Activated CD4-positive, alpha-beta T cell treated with anti-CD3 and anti-CD28 coated beads, Interleukin-2, amount 50 U/mL, for 4 hours (primary cell): ENCODE measurements at places on chromosomes 4 and X.

DNA sequence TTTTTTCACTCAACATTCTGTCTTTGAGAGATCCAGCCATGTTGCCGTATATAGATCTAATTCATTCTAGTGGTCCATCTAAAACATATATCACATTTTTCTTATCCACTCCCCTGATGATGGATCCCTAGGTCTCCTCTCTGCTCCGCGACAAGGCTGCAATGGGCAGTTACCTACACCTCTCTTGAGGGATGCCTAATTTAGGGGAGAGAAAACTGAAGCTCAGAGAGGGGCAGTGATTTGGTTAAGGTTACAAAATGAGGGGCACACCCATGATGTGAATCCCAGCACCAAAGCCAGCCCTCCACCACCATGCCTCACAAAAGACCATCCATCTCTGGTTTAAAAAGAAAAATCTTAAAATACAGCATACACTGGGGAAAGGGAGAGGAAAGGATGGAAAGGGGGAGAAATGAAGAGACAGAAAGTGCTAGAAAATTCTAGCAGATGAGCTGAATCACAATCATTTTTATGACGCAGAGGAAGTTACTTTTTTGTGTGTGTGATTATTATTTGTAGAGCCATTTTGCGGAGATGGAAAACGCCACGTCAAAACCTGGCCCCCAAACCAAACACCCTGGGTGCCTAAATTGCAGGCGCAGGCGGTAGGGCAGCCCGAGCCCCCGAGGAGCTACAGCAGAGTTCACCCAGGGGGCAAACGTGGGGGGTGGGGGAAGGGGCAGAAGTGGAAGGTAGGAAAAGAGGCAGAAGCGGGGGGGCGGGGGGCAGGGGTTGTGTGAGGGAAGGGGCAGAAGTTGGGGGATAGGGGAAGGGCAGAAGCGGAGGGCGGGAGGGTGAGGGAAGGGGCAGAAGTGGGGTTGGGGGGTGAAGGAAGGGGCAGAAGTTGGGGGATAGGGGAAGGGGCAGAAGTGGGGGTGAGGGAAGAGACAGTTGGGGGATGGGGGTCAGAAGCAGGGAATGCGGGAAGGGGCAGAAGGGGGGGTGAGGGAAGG is 1.3 kb upstream of the TSPYL2 start:
- no peak for DNase-seq

DNA sequence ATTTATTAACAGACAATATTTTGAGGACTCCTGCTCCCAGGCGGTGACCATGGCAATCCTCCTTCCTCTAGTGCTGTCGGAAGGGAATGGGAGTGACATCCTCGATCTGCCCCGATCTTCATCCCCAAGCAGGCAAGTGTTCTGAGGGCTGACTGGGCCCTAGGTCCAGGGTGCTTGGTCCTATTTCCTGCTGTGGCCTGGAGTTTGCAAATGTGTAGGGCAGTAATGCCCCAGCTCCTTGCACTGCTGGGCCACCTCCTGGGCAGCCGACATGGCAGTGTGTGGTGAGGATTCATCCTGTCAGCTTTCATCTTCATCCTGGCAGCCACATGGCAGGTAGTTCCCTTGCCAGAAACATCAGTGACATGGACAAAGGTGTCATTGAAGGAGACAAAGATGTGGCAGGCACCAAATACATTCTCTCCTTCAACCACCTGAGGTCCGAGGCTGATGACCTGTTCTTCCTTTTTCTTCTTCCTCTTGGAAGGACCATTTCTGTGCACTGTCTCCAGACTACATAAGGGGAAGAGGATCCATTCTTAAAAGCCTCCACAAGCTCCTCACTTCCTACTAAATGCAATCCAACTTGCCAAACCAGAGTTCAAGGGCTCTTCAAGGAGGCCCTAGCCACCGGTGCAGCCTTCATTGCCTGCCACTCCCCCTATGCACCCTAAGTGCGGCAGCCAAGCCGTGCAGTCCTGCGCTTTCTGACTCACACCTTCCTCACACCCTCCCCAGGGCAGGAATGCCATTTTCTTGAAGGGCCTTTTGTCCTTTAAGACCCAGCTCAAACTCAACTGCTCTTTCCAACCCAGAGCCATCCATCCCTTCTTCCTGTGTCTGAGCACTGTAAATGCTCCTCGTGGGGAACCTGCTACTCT is 65.7 kb downstream of the TMEM154 start:
- no peak for DNase-seq

GRCh38 chrX:125439194-125439849 is 119.7 kb downstream of the TEX13C start:
- DNase-seq: no peak

GRCh38 chrX:91434351-91435168 is at the start of gene PABPC5:
TSS of gene PABPC5 (plus strand) at chrX:91434839. CDS start at chrX:91435578, 739 bp downstream.
- no peak for DNase-seq

DNA sequence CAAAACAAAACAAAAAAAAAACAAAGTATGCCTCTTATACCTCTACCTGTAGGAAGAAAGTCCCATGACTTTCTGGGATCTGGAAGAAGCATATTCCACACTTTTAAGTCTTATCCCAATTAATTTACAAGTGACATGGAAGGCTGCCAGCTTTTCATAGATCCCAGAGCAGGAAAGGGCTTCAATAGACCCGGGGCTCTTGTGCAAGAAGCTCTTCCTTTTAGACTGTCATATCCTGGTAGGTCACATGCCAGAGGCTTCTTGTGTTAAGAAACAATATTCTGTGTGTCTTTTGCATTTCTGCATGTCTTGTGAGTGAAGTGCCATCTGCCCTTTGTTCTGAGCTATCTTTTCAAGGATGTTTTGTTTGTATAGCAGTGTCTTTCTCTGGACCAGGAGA is 84.4 kb upstream of the PHOX2B start:
- DNase-seq: no peak

DNA sequence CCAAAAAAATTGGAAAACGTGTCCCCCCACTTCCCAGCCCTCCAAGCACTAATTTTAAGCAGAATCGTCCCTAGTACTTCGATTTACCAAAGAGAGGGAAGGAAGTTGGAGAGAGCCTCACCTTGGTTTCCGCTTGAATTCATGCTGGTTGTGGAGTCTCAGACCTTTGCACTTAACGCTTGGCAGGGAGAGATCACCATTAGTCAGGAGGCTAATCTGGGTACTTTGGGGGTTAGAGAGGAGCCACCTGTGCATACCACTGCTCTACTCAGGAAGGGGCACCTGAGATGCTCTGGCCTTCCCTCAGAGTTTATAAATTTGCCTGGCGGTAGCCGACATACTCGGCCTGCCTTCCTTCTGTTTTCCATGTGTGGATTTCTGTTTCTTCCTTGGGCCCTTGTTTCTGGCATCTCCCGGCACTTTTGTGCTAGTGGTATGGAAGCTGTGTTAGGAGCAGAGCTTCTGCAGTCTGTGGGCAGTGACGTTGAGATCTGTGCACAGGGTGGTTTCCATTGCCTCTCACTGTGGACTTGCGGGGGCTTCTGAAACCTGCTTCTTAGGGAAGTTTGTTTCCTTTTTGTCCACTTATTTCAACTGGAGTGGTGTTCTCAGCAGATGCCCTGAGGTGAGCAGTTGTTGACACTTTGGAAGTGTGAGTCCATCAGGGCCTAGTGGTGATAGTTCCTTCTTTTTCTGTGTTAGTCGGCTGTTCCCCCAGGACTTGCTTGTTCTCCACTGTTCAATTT is 104.2 kb downstream of the TMEM131L start:
- no peak for DNase-seq

- no peak for DNase-seq
Observed at GRCh38 chr4:10491401-10491800, 34.2 kb upstream of the ZNF518B start.

GRCh38 chrX:129781680-129782495 is 2.1 kb downstream of the SASH3 start:
- DNase-seq: no peak

DNA sequence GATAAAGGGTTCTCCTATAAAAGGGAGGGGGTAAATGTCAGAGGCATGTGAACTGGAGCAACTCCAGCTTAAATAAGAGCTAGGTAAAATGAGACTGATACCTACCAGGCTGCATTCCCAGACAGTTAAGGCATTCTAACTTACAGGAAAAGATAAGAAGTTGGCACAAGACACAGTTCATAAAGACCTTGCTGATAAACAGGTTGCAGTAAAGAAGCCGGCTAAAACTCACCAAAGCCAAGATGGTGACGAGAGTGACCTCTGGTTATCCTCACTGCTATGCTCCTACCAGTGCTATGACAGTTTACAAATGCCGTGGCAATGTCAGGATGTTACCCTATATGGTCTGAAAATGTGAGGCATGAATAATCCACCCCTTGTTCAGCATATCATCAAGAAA is 13.1 kb upstream of the SULT1B1 start:
- no peak for DNase-seq

GRCh38 chrX:130336531-130336930 is 3.2 kb upstream of the SLC25A14 start:
- no peak for DNase-seq

DNA sequence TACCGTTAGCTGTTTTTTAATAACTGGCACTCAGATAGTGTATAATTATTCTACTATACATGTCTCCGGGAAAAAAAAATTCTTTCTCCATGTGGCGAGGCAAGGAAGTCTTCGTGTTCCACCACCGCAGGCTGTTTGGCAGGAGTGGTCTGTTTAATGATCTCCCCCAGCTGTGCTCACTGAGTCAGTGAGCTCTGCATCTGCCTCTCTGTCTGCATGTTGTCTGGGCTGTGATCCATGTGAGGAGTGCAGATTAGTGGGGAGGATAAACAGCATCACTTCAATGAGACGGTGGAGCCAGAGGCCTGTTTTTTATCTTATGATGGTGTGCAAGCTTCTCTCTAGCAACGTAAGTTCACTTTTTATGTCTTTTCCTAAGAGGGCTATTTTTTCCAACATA is 69.8 kb downstream of the RPS3A start:
- no peak for DNase-seq

- DNase-seq: no peak
Observed at GRCh38 chr4:2733001-2733843, 22.9 kb downstream of the TNIP2 start.

DNA sequence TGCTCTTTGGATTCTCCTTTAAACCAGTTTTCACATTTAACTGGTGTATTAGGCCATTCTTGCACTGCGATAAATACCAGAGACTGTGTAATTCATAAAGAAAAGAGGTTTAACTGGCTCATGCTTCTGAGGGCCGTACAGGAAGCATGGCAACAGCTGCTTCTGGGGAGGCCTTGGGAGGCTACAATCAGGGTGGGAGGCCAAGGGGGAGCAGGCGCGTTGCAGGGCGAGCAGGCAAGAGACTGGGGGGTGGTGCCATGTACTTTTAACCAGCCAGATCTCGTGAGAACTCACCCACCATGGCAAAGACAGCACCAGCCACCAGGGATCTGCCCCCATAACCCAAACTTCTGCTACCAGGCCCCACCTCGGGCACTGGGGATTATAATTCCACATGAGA is 38.1 kb downstream of the RNF212 start:
- DNase-seq: no peak

DNA sequence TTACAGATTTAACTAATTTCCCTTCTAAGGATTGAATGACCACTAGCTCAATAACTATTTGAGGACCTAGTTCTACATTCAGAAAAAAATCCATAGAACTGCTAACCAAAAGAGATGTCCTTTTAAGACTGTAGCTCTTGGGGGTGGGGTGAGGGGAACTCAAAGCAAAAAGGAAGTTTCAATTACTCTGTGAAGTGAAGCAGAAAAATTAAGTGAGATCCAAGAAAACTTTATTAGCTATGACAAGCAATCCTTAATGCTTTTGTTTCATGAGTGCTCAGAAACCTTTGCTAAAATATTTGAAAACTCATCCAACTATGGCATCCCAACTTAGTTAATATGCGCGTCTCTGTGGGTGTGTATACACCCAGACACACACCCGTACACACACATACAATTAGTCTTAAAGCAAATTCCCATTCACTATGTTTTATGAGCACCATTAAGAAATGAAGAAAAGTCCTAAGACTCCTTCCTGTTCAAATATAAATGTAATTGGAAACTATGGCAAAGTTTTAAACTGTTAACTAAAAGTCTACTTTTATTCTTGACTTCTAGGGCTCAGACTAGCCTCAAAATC is 44.5 kb downstream of the GPC4 start:
- no peak for DNase-seq

- DNase-seq: no peak
Observed at GRCh38 chr4:150874338-150875226, 140.5 kb downstream of the LRBA start.

DNA sequence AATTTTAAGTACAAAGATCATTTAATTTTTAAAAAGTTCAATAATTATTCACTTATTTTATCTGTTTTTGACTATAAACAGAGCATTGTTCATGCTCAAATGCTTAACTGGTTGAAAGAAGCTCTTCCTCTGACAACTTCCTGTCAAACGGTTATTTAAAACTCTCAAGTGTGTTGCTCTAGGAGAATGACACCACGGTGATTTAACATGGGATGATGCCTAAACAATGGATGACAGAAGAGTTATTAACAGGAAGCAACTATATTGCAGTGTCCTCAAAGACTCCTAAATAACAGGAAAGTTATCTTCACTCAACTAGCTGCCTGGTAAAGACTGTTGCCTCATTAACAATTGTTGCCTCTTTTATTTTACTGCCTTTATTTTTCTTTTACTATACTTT is 509.6 kb downstream of the PACRGL start:
- DNase-seq: no peak

DNA sequence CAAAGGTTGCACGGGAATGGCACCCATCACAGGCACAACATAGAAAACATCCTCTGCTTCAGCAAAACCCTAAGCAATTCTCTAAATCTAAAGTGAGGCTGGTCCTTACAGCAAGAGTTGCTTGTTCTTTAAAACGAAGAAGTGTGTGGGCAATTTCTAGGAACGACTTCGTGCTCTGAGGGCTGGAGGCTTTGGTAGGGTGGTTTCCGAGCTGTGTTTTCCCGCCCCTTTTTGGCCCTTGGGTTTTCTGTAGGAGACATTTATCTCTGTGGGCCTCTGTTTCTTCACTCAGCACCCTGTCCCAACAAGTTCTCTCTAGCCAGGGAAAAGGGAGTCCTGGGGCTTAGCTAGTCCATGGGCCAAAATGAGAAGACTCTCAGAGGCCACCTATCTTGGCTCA is 84.2 kb downstream of the SLC2A9 start:
- DNase-seq: no peak

DNA sequence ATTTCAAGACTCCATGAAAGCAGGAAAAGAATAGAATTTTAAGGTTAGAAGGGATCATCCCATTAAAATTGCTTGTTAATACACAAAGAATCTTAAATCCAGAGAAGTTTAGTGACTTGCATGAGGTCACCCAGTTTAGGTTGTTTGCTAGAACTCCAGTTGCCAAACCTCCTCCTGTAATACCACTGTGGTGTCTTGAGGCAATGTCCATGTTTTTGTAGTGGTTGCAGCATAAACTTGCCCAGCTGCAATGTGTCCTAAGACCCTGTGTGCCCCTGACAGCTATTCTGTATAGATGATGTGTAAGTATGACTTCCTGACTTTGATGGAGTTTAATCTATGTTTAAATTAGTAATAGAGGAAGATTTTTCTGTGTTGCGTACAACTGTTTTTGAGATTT is 6.3 kb downstream of the SFRP2 start:
- no peak for DNase-seq

- no peak for DNase-seq
Observed at GRCh38 chr4:74968456-74969164, 35.7 kb downstream of the PARM1 start.
